ENCODE measurements at places on chromosomes 11 and 22.
A peak's percentile ranks its signal among the peaks of the same experiment; 100 is the strongest.

GRCh38 chr11:36988556-36988955 lies 390.5 kb upstream of the RAG2 start:
- no peak for DNase-seq

GRCh38 chr11:67561971-67562619 lies 21.5 kb upstream of the GSTP1 start:
- no peak for DNase-seq

DNA sequence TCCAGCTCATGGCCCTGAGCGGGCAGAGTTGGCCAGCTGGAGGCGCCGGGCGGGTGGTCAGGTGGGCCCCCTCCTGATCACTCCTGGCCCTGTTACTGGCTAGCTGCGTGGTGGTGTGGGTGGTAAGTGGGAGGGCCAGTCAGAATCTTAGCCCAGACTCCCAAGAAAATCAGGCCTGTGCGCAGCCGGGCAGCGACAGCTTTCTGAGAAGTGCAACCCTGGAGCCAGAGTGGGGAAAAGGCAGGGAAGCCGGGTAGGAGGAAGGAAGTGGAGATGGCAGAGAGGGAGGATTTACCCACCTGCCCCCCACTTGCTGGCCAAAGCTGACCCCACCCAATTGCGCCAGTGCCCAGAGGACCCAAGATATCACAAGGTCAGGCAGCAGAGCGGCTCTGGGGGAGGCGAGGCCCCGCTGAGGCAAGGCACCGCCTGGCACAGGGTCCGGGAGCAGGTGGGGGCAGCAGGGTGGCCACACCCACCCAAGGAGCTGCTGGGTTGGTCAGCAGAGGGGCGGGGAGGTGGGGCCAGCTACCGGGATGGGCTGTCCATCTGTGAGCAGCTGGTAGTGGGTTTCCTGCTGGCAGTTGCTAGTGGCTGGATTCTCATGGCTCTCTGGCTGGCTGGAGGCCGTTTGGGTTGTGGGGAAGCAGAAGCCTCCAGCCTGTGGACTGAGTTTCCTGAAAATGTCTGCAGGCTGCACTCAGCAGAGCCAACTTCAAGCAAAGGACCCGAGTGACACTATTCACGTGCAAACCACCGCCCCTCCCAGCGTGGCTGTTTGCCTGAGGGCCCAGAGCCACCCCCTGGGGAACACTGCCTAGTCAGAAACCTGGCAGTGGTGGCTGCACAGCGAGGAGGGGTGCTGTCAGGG lies 196.4 kb downstream of the IGLL1 start:
- DNase-seq, result no peak

- no peak for DNase-seq
These were observed 16.8 kb upstream of the P2RY2 start for GRCh38 chr11:73201249-73201648.

DNA sequence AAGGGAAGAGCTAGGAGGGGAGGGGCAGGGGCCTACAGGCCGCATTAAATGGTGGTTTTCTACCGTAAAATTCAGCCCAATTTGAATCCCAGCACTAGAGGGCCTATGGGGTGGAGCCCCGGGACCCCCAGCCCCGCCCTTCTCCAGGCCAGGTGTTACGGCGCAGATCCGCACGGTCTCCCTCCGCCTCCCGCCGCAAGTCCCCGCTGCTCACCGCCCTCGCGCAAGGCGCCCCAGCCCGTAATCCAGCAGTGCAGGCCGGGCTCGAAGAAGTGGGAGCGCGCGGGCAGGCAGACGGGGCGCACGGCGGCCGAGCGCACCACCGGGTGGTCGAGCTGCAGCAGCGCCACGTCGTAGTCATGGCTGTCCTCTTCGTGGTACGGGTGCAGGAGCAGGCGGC lies 17.3 kb downstream of the KCTD17 start:
- DNase-seq, result no peak

- no peak for DNase-seq
These were observed 15.1 kb upstream of the BLID start for GRCh38 chr11:122131126-122131525.

GRCh38 chr11:9803685-9804418 lies 140.0 kb downstream of the SWAP70 start:
- DNase-seq, result no peak

GRCh38 chr11:61142424-61142823 lies 18.8 kb downstream of the VPS37C start:
- no peak for DNase-seq

GRCh38 chr11:66118847-66119246 lies 48.8 kb downstream of the PACS1 start:
- no peak for DNase-seq

GRCh38 chr22:17486313-17486712 lies 77.0 kb upstream of the SLC25A18 start:
- DNase-seq, result no peak

- no peak for DNase-seq
These were observed 87.5 kb downstream of the TP53I11 start for GRCh38 chr11:44863231-44863630.

- no peak for DNase-seq
These were observed 29.8 kb downstream of the NUP98 start for GRCh38 chr11:3767536-3767935.

GRCh38 chr11:62383822-62384221 lies 35.0 kb upstream of the SCGB1A1 start:
- DNase-seq, result no peak

DNA sequence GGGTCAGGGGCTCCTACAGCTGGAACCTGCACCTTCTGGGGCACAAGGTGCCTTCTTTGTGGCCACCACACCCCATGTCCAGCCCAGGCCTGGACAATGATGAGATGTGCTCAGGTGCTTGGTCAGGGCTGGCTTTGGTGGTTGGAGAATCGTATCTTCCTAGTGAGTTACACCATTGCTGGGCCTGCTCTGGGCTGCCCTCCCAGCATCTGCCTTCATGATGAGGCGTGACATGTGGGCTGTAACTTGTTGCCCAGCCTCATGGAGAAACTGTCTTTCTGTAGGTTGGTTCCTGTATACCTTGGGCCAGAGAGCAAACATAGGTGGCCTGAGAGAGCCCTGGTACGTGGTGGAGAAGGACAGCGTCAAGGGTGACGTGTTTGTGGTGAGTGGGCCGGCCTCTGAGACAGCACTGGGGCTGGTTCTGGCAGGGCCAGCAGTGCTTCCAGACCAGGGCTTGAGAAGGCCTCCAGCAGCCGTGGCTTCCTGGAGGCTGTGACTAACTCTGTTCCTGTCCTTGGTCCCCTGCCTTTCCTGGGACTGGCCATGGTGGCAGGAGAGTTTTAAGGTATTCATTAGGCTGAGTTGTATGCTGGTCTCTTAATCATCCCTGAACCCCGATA lies 18.1 kb downstream of the TRMU start:
- DNase-seq, result no peak

DNA sequence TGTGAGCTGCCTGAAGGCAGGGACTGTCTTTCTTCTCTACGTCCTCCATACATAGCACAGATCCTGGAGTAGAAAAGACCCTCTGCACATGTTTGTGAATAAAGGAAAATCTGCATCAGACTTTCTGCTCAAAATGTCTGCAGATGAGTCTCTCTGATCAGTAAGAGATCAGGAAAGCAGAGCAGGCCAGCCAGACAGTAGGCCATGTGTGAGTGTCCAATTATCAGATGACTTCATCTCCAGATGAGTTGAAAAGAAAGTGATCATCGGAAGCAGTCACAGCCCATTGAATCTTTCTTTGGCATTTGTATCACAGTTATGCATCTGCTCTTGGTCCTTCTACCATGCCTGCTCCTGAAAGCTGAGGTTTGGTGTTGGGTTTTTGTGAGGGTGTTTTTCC lies 298.7 kb upstream of the NCAM1 start:
- no peak for DNase-seq

- no peak for DNase-seq
These were observed 308.8 kb downstream of the TBC1D22A start for GRCh38 chr22:47071078-47071806.

GRCh38 chr11:124869331-124869730 lies 4.1 kb downstream of the ROBO3 start:
- DNase-seq, result no peak

GRCh38 chr11:95154514-95154913 lies 64.9 kb downstream of the ENDOD1 start:
- DNase-seq, result peak; percentile 28

DNA sequence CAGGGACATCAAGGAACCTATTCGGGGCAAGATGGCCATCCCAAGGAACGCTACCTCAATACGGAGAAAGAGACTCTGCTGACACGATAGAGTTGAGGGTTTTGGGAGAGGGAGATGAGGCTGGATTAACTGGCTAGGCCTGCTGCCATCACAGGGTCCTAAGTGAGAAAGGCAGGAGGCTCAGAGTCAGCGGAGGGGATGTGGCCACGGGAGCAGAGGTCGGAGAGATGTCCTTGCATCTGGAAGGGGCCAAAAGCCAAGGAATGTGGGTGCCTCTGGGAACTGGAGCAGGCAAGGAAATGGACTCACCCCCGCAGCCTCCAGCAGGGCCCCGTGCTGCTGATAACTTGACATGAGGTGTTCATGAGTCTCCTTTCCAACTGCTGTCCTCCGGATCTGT lies 31.0 kb upstream of the RFPL3 start:
- DNase-seq, result no peak

DNA sequence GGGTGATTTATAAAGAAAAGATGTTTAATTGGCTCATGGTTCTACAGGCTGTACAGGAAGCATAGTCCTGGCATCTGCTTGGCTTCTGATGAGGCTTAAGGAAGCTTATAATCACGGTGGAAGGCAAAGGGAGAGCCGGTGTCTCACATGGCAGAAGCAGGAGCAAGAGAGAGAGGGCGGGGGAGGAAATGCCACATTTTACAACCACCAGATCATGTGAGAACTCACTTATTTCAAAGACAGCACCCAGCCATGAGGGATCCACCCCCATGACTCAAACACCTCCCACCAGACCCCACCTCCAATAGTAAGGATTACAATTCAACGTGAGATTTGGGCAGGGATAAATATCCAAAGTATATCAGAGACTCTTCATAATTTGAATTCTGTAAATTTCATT lies 200.7 kb downstream of the MSANTD4 start:
- no peak for DNase-seq

GRCh38 chr11:83764643-83765042 lies 478.5 kb upstream of the CCDC90B start:
- DNase-seq, result no peak

DNA sequence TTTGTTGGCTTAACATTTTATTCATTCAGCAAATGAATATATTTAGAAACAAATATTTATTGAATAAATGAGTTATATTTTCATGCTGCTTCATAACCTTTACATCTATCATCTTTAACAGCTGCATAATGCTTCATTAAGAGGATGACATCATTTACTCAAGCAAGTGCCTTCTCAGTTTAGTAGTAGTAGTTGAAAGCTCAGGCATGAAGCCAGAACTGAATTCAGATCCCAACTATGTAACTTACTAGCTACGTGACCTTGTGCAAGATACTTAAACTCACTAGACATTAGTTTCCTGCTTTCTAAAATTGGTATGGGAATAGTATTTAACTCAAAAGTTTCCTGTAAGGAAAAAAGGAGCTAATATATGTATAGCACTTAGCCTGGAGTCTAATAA lies 90.3 kb downstream of the TMPRSS5 start:
- DNase-seq, result no peak

GRCh38 chr11:16987205-16987568 lies 27.0 kb downstream of the PLEKHA7 start:
- no peak for DNase-seq

GRCh38 chr11:95318498-95318897 lies 87.5 kb upstream of the SESN3 start:
- no peak for DNase-seq

GRCh38 chr11:66910669-66911068 lies 47.5 kb downstream of the PC start:
- DNase-seq, result no peak

GRCh38 chr11:94183886-94184264 lies 55.2 kb downstream of the PANX1 start:
- DNase-seq, result no peak
